ENCODE measurements at places on chromosomes 13 and 19. TPM values are rescaled to one million over a fixed set of nuclear protein-coding genes. Genes with fewer than 3 reads are reported as not detected.

ONECUT3 gene
- not detected for polyA plus RNA-seq

ZNF274 gene
- 11.0 TPM for polyA plus RNA-seq

SOX1 gene
- 0.08 TPM for polyA plus RNA-seq

ABCA7 gene
- 29.3 TPM for polyA plus RNA-seq

DNA sequence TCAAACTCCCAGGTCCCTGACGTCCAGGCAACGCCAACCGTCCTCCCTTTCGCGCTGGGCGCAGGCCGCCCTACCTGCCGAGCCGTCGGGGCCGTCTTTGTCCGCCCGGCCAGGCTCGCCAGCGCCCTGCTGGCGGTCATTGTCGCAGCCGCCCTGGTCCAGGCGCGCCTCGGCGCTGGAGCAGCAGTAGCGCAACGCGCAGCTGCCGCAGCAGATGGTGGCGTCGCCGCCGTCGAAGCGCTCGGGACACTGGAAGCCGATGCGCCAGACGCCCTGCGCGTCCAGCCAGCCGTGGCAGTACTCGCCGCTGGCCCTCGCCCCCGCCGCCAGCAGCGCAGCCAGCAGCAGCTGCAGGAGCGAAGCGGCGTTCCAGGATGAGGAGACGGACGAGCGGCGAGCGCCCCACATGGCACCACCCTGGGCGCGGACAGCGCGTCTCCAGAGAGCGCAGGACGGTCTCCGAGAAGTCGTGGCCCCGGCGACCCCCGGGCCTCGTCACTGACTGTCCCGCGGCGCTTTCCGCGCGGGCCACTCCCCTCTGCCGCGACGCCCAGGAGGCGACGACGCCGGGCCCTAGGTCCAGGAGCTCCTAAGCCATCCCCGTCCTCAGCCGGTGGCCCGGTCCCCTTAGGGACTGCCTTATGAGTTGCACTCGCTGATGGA, 1.1 kb downstream of the SHISA2 start:
- peak; percentile 87 for DNase-seq

GRCh38 chr19:38170334-38170733, 53.7 kb downstream of the DPF1 start:
- no peak for DNase-seq

DNA sequence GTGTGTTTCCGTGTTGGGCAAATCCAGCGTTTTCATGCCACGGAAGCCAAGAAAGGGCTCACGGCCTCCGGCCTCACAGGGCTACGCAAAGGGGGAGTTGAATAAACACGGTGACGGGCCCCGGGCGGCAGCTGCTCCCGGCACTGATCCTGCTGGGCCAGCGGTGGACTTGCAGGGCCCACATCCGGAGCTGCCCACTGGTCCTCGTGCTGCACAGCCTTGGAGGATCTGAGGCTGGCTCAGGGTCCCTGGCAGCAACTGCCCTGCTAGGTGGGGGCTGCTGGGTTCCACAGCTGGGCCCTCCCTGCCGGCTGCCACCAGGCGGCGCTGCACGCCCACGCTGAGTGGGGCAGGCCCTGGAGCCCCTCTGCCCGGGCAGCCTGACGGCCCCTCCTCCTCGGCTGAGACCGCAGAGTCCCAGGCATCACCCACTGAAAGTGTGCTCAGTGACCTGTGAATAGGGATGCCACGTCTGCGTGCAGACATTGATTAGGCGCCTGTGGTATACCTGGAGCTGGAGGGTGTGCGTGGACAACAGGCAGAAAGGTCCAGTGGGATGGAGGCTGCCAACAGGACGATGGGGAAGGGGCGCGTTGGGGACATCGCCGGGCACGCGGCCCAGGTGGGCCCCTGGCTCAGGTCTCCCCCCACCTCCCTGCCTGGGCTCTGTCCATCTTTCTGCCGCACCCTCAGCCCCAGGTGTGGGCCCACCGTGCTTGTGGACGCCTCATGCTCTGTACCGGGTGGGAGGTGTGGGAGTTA, 5.3 kb upstream of the HCN2 start:
- peak; percentile 64 for DNase-seq

DNA sequence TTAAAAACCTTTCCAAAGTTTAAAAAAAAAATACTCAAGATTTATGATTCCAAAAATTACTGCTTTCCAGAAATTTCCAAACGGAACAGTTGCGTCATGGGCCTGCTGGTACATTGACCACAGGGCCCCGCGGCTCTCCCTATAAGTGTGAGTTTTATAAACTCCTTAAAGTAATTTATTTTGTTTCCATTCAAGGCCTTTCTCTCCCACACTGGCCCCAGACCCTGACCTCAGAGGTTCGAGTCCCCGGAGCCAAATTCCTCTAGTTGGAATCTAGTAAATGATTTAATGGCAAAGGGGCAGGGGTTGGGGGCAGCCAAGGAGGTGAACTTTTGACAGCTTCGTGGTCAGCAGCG, 97.5 kb downstream of the INSR start:
- no peak for DNase-seq

GRCh38 chr19:1468821-1469254, 10.2 kb downstream of the C19orf25 start:
- no peak for DNase-seq

DNA sequence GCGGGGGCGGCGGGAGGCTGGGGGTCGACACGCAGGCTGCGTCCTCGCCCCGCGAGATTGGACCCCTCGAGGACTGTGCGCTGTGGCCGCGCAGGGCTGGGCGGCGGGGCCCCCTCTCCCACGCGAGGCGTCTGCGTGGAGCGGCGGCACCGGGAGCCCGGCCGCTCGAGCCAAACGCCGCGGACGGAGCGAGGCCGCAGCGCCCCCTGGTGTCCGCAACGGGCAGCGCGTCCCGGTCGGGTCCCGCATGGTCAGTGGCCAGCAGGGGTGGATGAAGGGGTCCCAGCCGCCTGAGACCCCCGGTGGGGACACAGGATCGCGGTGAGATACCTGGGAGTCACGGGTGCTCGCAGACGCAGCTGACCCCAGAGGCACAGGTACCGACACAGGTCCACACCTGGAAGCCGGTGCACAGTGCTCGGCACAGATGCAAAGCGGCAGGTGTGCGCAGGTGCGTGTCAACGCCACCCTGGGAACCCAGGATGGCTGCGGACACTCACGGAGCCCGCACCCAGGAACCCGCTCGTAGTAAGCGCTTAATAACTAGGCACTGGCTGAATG, 2.1 kb upstream of the CIRBP start:
- DNase-seq = no peak

GRCh38 chr13:23793711-23794110, 95.5 kb downstream of the MIPEP start:
- DNase-seq = no peak

DNA sequence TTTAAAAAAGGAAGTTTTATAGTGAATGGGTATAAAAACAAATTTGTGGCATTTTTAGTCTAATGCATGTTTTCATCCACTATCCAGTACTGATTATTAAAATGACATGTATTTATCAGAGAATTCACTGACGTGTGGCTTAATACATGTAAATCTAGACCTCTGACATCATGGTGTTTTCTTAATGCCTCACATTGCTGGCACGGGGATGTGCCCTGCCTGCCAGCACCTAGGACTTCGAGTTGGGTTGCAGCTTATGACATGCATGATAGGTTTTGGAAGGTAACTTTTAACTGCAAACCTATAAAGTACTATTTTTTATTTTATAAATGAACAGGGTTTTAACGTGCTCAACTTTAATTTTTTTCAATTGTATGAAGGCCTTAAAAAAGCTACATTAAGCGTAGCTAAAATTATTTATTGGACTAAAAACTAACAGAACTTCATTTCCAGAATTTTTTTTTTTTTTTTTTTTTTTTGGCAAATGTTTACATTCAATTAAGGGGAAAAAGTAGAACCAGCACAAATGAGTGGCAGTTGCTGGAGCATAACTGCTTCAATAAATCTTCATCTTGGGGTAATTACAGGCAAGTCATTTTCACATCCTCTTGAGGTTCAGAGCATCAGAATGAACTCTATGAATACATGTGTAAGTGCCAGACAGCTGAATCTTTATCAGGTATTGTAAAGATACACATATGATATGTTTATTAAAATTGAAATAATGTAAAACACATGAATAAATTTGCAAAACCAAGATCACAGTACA, 16.3 kb downstream of the METTL21C start:
- DNase-seq = no peak

GRCh38 chr19:10219678-10220077, 11.5 kb downstream of the S1PR2 start:
- DNase-seq = no peak

GRCh38 chr13:35979361-35979951, 151.7 kb downstream of the DCLK1 start:
- peak; percentile 95 for DNase-seq

Data from muscle of back (tissue), 13 donors.